ACHN (cell line): ENCODE measurements at places on chromosomes 1 and 21.

- DNase-seq = peak; percentile 97
Observed at GRCh38 chr1:156152628-156153027, 757 bp upstream of the SEMA4A start.

- DNase-seq = peak; percentile 62
Observed at GRCh38 chr21:38352536-38353219, 95.9 kb downstream of the KCNJ15 start.

DNA sequence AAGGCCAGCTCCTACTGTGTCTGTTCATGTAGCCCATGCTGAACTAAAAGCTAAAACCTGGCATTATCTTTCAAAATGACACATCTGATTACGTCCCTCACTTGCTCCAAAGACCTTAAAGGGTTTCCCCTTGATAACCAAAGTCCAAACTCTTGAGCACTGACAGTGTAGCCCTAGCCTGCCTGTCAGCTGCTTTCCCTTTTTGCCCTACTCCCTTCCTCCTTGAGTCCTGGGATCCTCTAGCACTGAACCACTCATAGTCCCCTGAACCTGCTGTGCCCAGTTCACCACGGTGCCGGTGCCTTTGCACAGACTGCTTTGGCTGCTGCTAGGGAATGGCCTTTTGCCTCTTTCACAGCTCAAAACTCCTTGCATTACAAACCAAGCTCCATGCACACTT lies 67.5 kb downstream of the PLXNA2 start:
- no peak for DNase-seq

DNA sequence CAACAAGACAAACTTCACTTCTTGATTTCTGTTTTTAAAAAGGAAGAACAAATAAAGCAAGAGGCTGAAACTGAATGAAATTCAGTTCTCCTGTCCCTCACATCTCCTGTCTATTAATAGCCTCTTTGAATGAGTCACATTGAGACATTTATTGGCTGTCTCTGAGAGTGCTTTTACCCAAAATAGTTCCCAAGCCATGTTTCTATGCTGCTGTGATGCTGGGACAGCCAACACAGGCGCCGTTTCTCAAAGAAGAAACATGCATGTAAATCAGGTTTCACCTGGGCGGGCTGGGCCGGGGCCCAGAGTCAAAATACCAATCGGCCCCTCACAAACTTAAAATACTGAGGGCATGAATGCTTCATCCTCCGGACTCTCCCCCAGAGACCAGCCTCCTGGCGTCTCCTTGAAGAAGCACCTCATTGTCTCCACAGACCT lies 105.2 kb downstream of the EDEM3 start:
- no peak for DNase-seq

DNA sequence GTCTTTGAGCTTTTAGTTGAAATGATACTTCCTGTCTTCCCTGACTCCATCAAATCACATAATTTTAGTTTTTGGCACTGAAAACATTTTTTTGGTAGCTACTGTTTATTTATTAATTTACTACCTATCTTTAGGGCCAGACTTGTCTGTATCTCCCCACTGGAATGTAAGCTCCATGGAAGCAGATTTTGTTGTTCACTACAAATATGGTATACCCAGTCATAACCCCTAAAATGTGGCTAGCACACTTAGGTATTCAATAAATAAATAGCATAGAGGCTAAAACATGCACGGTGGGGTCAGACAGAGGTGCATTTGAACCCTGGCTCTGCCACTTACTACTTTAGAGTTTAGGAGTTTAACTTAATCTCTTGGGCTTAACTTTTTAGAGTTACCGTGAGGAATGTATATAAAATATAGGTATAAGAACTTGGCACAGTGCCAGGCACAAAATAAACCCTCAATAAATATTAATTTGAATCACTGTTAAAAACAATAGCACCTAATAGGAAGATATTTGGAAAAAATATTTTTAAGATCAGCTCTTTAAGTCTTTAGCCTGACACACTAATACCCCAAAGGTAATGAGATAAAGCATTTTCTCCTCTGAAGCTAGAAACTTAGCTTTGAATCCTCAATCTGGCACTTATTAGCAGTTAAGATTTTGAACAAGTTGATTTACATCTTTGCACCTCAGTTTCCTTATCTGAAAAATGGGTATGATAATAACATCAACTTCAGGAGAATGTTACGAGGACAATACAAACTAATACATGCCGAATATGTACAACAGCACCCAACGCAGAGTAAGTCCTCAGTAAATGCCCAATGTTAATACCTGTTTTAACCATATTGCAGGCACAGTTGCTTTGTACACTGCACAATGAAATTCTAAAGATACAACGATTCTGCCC lies 59.6 kb upstream of the HP1BP3 start:
- no peak for DNase-seq

DNA sequence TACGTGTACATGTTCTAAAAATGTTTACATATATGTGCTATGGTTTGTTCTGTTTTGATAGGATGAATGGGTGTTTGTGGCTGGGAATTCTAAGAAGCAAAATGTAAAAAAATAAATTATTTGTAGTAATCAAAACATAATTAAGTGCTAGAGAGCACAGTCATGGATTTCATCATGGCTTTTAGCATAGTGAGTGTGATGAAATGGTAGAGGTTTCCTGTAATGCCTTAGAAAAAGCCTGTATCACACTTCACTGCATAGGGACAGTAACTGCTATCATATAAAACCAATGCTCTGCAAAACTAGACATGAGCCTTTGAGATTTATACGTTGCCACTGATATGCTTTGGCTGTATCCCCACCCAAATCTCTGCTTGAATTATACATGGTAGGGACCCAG lies 99.8 kb downstream of the PTGER3 start:
- no peak for DNase-seq

DNA sequence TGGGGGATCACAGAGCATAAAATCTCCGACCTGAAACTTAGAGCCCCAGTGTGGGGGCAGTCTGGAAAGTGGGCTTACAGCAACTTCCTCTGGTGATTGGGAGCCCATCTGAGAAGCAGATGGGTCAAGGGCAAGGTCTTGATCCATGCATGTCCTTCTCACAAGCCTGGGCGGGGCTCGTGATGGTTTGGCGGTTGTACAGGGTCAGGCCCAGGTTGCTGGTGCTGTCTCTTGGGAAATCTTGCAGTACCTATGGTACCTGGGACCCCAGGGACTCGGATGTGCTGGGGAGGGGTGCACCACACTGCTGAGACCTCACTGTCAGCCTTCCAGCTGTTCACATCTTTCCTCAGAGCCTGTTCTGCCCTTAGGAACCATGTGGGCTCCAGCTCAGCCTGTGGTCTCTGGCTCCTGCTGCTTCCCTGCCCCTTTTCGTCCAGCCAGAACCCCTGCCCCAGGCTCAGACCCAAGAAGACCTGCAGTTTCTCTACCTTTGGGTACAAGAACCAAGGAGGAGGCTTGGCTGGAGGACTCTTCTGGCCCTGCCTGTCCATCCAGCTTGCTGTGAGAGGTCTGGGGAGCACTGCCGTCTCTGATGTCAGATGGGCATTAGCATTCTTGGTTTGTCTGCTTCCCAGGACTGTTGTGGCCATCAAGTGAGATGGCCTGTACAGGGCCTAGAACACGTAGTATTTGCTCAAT lies 24.5 kb downstream of the WNT4 start:
- no peak for DNase-seq
